ENCODE measurements at places on chromosomes 1 and 21.

DNA sequence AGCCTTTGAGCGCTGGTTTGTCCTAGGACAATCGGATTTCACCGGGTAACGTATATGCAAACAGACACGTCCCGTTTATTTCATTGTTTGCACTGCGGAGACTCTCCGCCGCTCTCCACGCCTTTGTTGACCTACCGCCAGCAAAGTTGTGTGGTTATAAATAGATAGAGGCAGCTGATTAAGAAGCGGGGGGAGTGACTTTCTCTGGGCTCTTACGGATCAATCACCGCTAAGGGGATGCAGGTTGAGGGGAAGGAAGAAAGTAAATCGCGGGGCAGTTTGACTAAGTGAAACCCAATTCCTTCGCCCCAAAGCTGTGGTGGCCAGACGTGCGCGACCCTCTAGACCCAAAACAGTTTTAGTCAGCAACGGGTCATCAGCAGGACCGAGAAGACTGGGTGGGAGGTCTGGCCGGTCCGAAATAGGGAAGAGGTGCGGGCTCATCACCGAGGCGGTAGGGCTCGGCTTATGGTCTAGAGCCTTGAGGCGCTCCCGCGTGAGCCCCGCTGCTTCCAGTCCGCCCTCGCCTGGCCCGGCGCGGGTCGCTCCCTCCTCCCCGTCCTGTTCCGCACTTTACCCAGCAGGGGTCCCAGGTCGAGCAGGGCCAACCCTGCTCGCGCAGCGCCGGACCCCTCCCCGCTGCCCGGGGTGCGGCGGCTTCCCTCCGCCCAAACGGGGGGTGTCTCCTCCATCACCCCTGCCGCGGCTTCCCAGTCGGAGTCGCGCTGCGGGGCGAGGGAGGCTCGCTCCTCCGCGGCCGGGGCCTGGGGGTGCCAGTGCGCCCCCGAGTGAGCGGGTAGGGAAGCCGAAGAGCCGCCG lies 120.8 kb upstream of the RRP15 start:
- DNase-seq, result peak; percentile 61

DNA sequence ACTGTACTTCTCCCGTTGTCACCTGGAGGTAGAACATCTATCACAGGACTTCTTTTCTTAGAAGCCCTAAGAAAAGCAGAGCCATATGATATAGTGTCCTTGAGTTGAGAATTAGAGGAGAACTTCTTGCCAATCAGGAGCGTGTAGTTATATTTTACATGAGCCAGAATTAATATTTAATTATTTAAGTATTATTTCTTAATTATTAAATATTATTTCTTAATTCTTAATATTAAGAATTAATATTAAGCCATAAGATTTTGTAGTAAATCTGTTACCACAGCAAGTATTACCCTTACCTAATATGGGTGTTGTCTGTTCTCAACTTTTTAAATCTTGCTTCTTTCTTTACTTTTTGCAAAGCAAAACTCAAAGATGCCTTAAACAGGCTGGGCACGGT lies 10.2 kb upstream of the APCS start:
- DNase-seq, result no peak

DNA sequence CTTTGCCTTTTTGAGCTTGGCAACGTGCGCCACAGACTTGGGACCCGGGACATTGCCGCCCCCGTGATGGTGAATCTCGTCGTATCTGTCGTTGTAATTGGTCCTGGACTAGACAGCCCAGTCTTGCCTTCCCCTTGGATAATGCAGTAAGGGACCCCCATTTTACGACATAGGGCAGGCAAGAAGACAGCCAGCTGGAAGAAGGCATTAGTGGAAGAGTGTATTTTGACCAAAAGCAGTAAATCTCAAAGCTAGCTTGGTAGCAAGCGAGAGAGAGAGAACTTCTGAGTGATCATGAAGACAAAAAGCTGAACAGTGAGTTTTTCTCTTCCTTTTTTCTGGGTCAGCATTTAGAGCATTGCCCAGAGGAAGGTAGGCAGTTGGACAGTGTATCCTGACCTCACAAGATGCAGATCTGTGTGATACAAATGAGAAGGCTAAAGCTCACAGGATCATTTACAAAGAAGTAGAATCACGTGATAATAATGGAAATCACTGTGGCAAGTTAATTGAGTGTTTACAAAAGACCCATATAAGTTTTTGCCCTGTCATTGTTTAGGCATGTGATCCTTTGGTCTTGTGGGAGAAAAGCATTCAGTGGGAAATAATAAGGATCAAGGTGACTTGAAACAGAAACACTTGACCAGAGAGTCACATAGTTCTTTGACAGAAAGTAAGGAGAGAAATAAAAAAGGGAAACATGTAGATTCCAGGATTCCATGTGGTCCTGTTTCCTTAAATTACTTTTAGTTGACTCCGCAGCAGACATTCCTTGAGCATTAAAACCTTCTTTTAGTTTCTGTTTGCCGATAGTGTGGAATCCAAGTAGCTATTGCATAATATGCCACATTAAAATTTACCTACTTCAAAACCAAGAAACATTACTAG lies 66.3 kb downstream of the CNST start:
- DNase-seq, result no peak

GRCh38 chr1:16976966-16977365 lies 3.5 kb downstream of the MFAP2 start:
- no peak for DNase-seq

GRCh38 chr1:174837386-174837785 lies 162.4 kb upstream of the CACYBP start:
- DNase-seq, result no peak

GRCh38 chr1:233140974-233141373 lies 154.6 kb downstream of the PCNX2 start:
- DNase-seq, result no peak

DNA sequence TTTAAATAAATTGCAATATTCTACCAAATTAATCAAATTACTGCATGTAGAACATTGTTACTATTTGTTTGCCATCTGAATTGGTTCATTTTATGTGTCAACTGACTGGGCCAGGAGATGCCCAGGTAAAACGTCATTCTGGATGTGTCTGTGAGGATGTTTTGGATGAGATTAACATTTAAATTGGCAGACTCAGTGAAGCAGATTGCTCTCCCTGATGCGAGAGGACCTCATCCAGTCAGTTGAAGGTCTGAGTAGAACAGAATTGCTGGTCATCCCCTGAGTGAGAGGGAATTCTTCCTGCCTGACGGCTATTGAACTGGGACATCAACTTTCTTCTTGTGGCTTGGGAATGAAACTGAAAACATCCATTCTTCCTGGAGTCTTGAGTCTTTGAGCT lies 122.0 kb upstream of the GREM2 start:
- no peak for DNase-seq

- DNase-seq, result no peak
These were observed 114.3 kb upstream of the ETV3 start for GRCh38 chr1:157252473-157252872.

- peak; percentile 100 for DNase-seq
These were observed at the start of gene SDF4 for GRCh38 chr1:1231400-1232207. SDF4 (minus strand) TSS chr1:1232001; CDS start chr1:1228772, 3,229 bp downstream.

- DNase-seq, result no peak
These were observed 211.1 kb downstream of the ST6GALNAC3 start for GRCh38 chr1:76285578-76286135.

GRCh38 chr1:62084310-62084890 lies 110.2 kb upstream of the L1TD1 start:
- DNase-seq, result no peak

- DNase-seq, result no peak
These were observed at the start of gene OR10T2 for GRCh38 chr1:158398818-158399514. OR10T2 (minus strand) TSS chr1:158399466; CDS start chr1:158399466, 0 bp downstream.

DNA sequence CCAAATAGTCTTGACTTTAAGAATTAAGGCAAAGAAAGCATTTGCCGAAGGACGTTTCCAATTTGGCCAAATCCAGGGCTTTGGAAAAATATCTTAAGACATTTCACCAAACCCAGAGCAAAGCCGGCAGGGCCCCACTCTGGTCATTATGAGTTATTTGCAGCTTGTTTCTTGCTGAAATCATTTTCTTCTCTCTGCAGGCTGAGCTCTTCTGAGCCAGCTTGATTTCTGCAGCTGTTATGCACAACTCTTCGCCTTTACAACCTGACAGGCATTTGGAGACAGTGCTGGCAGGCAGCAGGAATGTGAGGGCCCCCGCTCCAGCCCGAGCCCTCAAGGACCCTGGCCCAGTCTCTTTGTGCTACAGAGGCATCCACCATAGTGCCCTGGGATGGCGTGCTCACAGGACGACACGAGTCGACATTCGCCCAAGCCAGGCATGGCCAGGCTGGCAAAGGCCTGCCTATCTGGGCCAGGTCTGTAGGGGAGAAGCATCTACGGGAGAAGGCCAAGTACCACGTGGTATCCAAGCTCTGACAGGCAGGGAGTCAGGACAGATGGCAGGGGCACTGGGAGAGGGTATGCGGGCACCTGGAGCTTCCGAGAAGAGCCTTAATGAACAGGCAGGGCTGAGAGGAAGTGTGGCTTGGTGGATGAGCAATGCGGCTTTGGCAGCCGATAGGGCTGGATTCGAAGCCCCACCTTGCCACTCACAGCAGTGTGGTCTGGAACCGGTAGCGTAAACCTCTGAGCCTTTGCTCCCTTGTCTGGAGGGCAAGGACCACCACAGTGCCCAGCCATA lies 32.3 kb downstream of the SYF2 start:
- DNase-seq, result no peak

Measured in iPS-NIHi11 (cell line).